Kidney capillary endothelial cell (primary cell): ENCODE measurements at places on chromosomes 12 and 14.
A peak's percentile ranks its signal among the peaks of the same experiment; 100 is the strongest.

DNA sequence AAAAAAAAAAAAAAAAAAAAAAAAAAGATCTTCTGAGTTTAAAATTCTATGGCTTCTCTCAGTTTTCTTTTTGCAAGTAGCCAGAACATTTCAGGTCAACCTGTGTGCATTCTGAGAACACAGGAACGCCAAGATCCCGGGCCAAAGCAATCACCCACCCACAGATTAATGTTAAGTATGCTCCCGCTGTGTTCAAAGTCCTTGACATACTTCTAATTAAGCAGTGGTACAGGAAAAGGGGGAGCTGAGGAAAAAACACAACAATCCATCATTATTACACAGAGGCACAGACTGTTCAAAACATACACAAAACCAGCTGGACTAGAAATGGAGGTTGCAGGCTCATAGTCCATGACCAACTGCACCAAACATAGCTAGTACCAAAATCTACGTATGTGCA is 2.8 kb downstream of the FBXO21 start:
- no peak for DNase-seq

DNA sequence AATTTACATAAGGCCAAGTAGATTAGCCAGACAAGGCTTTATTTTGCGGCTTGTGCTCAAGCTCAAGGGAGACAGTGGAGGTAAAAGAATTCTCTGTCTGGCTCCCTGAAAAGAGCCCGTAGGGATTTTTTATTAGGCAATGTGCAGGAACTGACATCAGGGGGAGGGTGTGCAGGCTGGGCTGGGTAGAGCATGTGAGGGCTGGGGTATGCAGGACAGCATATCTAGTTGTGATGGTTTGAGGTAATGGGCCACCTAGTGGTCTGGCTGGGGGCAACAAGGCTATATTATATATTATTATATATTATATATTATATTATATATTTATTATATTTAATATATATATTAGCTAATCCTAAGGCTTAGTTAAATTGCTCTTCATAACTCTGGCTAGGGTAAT is 102.1 kb downstream of the TMEM117 start:
- peak; percentile 4 for DNase-seq

- no peak for DNase-seq
Measured at GRCh38 chr12:75260316-75260715, 50.7 kb upstream of the KCNC2 start.

- no peak for DNase-seq
Measured at GRCh38 chr12:4052691-4053090, 179.5 kb upstream of the PARP11 start.

GRCh38 chr14:54673193-54674045 is 106.5 kb downstream of the SAMD4A start:
- no peak for DNase-seq

GRCh38 chr14:71905031-71905430 is 27.2 kb upstream of the RGS6 start:
- no peak for DNase-seq

- DNase-seq, result no peak
Measured at GRCh38 chr12:96132819-96133218, 61.4 kb upstream of the ELK3 start.

- no peak for DNase-seq
Measured at GRCh38 chr12:91138337-91138920, 27.1 kb upstream of the LUM start.

DNA sequence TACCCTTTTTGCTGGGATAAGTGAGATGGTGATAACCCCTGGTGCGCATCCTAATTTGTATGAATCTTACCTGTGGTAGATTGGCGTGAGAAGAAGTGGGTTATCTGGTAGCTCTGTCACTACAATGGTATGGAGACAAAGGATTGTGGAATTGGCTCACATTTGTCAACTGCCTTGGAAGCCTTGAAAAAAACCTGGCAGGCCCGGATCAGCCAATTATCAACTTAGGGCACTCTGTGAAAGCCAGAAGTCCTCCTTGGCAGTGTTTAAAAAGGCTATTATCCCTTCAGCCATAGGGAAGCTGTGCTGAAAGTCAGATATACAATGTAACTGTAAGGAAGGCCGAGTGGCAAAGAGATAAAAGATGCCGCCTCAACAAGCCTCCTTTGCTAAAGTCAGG is 56.5 kb downstream of the WASHC3 start:
- DNase-seq, result no peak

GRCh38 chr14:92565040-92565717 is 51.6 kb downstream of the RIN3 start:
- no peak for DNase-seq
